ENCODE measurements at places on chromosomes 4 and X.
A peak's percentile ranks its signal among the peaks of the same experiment; 100 is the strongest.

GRCh38 chr4:140092094-140092851 lies 61.7 kb downstream of the MAML3 start:
- DNase-seq: peak; percentile 48

DNA sequence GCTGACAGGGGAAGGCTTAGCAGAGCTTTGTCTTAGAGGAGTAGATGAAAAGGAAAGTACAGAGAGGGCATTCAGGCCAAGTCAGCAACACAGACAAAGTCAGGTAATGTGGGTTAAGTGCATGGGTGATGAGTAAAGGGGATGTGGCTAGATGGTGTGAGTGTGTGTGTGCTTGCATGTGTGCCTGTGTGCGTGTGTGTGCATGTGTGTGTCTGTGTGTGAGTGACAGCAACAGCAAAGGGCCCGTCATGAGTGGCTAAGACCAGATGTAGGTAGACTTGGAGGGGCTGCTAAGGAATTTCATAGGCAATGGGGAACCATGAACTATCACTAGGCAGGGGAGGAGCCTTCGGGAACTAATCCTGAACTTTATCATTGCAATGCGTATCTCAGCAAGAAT lies 2.2 kb upstream of the GPR78 start:
- no peak for DNase-seq

GRCh38 chr4:105215609-105216313 lies 69.1 kb downstream of the TET2 start:
- no peak for DNase-seq

- no peak for DNase-seq
Measured at GRCh38 chr4:77819404-77819842, 255 bp upstream of the CNOT6L start.

Data from DMS79 treated with DMSO at 0.1 percent for 48 hours (cell line).